SJCRH30 (cell line): ENCODE measurements at places on chromosomes 12 and 14.

DNA sequence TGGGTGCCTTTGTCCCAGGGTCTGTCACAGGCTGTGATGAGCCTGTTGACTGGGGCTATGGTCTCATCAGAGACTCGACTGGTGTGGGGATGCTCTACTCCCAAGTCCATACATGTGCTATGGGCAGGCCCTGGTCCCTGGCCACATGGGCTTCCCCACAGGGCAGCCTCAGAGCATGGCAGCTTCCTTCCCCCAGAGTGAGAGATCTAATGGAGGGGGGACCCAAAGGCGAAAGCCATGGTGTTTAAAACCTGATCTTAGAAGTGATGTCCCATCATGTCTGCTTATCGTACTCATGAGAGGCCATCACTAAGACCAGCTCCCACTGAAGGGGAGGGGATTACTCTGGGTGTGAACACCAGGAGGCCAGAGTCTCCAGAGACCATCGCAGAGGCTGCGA lies 279.0 kb upstream of the RTL1 start:
- DNase-seq: no peak

- peak; percentile 72 for DNase-seq
Observed at GRCh38 chr12:116152268-116152667, 125.2 kb downstream of the MED13L start.

GRCh38 chr12:124927201-124928094 lies 13.0 kb upstream of the UBC start:
- peak; percentile 96 for DNase-seq

- DNase-seq: no peak
Observed at GRCh38 chr14:100982762-100983161, 79.2 kb upstream of the RTL1 start.

- no peak for DNase-seq
Observed at GRCh38 chr14:90815572-90815821, 733 bp downstream of the TTC7B start.

GRCh38 chr12:109563291-109564284 lies 9.7 kb downstream of the MMAB start:
- DNase-seq: peak; percentile 11
